ENCODE measurements at places on chromosomes 1 and 21.
A peak's percentile ranks its signal among the peaks of the same experiment; 100 is the strongest.

DNA sequence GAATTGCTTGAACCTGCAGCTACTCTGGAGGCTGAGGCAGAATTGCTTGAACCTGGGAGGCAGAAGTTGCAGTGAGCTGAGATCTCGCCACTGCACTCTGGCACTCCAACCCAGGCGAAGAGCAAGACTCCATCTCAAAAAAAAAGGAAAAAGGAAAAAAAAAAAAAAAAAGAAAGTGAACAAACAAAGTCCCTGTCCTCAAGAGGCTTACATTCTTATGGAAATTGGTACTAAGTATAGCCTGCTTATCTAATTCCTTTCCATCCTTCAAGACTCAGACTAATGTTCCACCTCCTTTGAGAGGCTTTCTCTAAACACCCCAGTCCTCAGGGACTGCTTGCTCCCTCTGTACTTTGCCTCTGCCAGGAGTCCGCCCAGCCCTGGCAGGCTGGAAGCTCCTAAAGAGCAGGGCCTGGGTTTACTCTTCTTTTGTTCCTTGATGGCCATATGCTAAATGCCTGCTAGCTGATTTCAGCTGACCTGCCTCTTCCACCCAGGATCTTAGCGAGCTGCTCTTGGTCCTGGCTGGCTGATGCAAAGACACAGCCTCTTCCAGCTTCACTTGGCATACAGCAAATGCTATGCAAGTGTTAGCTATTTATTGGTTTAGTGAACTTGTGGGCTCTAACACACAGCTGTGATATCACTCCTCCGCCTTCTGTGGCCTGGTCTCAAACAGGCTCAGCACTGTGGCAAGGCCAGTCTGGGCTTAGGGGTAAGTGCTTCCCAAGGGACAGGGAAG lies 9.8 kb downstream of the SLC9A1 start:
- H3K27me3 ChIP-seq: no peaks in the 10 kb centered on the region
- no peak overlapping the region for H3K27ac ChIP-seq
- H3K4me3 ChIP-seq: no peak overlapping the region
- peaks cover 15% of the 10 kb centered on the region for H3K4me1 ChIP-seq
- H3K36me3 ChIP-seq: no peaks in the 10 kb centered on the region

DNA sequence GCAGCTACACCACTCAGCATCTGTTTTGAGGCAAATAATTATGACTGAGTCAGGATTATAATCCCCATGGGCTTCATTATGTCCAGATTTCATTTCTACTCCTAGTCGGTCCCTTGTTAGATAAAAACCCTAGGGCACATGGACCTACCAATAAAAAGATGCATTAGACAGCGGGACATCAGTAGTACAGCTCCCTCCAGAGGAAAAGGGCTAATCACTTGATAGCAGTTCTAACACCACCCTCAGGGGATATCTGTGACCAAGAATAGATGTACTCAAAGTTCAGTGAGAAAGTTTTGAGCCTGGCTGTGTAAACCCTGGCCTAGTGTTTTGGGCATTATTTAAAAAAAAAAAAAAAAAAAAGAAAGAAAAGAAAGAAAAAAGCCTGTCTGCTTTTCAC lies 10.0 kb downstream of the GJA8 start:
- no peak for DNase-seq
- H3K4me3 ChIP-seq: no peak overlapping the region
- H3K36me3 ChIP-seq: no peaks in the 10 kb centered on the region
- H3K4me1 ChIP-seq: no peaks in the 10 kb centered on the region
- H3K27ac ChIP-seq: no peak overlapping the region

- no peak overlapping the region for H3K4me3 ChIP-seq
- H3K4me1 ChIP-seq: no peaks in the 10 kb centered on the region
- no peaks in the 10 kb centered on the region for H3K27me3 ChIP-seq
These were observed 62.9 kb upstream of the EDN2 start for GRCh38 chr1:41547336-41547735.

DNA sequence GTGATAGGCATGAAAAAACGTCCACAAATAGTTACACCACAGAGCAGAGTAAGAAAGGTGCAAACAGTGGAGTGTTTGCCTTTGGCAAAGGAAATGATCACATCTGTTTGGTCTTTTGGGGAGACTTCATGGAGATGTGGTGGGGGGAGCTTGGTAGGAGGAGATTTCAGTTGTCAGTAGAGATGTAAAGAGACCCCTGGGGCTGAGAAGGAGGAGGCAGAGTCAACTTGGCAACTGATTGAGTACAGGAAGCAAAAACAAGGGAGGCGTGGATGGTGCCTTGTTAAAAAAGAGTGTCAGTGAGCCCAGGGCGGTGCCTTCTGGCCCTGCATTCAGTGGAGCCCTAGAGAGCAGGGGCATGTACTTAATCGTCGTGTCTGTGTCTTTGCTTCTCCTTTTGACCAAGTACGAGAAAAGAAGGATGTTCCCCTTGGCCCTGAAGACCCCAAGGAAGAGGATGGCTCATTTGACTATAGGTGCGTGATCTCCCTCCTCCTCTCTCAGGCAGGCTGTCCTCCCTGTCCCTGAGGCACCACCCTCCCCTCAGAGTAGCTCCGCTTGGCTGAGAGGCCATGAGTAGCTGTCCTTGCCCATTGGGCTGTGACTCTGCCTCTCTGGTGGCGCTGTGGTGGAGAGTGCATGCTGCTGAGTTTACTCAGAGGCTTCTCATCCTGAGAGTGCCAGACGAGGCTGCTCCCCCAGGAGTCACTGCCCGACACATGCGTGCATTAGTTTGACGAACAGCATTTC lies 30.4 kb upstream of the CNTN2 start:
- H3K36me3 ChIP-seq: no peaks in the 10 kb centered on the region
- H3K27ac ChIP-seq: no peak overlapping the region
- H3K4me3 ChIP-seq: no peak overlapping the region
- no peaks in the 10 kb centered on the region for H3K27me3 ChIP-seq
- DNase-seq: no peak
- peaks cover 3% of the 10 kb centered on the region for H3K4me1 ChIP-seq

DNA sequence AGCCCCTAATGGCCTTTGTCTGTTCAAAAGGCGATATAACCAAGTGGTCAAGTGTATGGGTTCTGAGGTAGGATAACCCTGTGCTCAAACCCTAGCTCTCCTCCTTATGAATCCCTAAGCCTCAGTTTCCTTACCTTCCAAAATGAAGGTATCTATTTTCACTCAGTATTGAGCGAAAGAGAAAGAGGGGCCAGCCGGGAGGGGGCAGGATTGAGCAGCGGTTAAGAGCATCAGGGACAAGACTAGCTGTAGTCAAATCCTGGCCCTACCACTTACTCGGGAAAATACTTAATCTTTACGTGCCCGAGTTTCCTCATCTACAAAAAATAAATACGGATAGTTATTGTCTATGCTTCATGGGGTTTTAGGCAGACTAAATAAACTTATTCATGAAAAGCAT lies 25.7 kb downstream of the LY9 start:
- no peak for DNase-seq
- no peak overlapping the region for H3K4me3 ChIP-seq
- no peaks in the 10 kb centered on the region for H3K36me3 ChIP-seq
- no peaks in the 10 kb centered on the region for H3K4me1 ChIP-seq

GRCh38 chr1:115655306-115655663 lies 13.5 kb downstream of the VANGL1 start:
- peaks cover 23% of the 10 kb centered on the region for H3K4me1 ChIP-seq
- H3K4me3 ChIP-seq: no peak overlapping the region
- peaks cover 12% of the 10 kb centered on the region for H3K36me3 ChIP-seq
- H3K27ac ChIP-seq: 0 out of 2 replicates have a peak overlapping the region, but pooled peaks have one; percentile 25
- no peak for DNase-seq
- H3K27me3 ChIP-seq: no peaks in the 10 kb centered on the region

DNA sequence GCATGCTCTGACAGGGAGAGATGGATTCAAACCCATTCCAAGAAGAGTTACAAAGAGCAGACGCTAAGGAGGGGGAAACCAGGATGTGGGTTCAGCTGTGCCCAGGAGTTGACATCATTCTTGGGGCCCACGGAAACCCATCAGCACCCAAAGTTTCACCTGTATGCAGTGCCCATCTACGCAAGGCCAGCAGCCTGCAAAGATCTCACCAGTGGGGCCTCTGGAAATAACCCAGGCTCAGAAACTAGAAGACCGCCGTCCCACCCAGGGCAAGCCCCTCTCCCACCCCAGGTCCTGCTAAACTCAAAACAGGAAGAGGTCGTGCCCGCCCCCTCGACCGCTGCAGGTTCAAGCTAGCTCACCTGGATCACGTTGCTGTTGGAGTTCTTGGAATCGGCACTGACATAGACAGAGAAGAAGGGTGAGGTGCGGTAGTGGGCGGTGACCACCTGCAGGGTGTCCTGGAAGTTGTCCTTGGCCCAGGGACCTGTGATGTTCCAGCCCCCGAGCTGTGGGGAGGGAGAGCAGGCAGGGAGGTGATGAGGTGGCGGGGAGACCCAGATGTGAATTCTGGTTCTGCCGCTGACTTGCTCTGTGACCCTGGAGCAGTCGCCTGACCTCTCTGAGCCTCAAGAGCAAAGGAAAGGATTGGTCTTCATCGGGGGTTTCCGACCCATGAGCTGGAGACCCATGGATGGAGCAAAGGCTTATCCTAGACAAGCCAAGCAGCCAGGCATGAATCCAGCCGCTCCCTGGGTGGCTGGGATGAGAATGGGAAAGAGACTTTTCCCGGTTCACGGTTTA lies 31.7 kb downstream of the ECE1 start:
- no peak for DNase-seq
- no peaks in the 10 kb centered on the region for H3K36me3 ChIP-seq
- H3K4me1 ChIP-seq: no peaks in the 10 kb centered on the region
- H3K27me3 ChIP-seq: no peaks in the 10 kb centered on the region

GRCh38 chr1:89596698-89597097 lies 36.2 kb upstream of the LRRC8C start:
- no peak for DNase-seq
- H3K27me3 ChIP-seq: no peaks in the 10 kb centered on the region
- no peaks in the 10 kb centered on the region for H3K36me3 ChIP-seq
- no peak overlapping the region for H3K4me3 ChIP-seq

GRCh38 chr1:91774520-91775203 lies 111.3 kb downstream of the TGFBR3 start:
- H3K27me3 ChIP-seq: no peaks in the 10 kb centered on the region
- H3K4me1 ChIP-seq: peaks cover 11% of the 10 kb centered on the region
- H3K36me3 ChIP-seq: no peaks in the 10 kb centered on the region
- DNase-seq: no peak
- no peak overlapping the region for H3K27ac ChIP-seq

DNA sequence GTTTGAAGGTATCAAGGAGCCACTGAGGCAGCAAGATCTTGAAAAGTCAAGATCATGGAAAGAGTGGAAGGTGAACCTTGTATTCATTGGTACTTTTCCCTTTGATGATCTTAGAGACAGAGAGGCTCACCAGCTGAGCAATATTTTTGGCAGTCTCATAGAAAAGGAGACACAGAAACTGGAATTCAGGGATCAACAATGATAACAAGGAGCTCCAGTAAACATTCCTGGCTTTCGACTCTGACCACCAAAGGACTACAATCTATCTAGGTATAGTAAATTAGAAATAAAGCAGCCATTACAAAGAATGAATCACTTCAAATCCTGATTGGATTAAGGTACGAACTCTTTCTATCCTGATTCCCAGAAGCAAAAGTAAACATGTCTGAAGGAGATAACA lies 615.4 kb downstream of the KIF26B start:
- H3K4me3 ChIP-seq: no peak overlapping the region
- no peaks in the 10 kb centered on the region for H3K4me1 ChIP-seq
- no peaks in the 10 kb centered on the region for H3K36me3 ChIP-seq
- no peak overlapping the region for H3K27ac ChIP-seq
- DNase-seq: no peak
- H3K27me3 ChIP-seq: no peaks in the 10 kb centered on the region

DNA sequence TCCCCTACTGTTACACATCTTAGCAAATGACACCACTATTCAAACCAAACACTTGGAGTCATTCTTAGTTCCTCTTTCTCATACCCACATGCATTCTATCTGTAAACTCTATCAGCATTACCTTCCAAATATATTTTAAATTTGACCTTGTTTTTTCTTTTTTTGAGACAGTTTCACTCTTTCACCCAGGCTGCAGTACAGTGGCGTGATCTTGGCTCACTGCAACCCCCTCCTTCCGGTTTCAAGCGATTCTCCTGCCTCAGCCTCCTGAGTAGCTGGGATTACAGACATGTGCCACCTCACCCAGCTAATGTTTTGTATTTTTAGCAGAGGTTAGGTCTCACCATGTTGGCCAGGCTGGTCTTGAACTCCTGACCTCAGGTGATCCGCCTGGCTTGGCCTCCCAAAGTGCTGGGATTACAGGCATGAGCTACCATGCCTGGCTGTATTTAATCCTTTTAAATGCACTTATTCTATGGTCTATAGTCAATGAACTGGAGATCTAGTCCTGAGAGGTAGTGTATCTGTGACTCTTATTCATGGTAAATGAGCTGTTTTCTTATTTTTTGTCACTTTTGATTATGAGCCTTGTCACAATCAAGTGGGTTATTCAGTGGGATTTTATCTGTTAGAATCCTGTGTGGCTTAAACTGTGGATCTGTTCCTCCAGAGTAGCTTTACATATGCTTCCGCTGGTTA lies 73.1 kb downstream of the GATAD2B start:
- no peak overlapping the region for H3K4me3 ChIP-seq
- no peaks in the 10 kb centered on the region for H3K27me3 ChIP-seq
- no peaks in the 10 kb centered on the region for H3K4me1 ChIP-seq
- H3K36me3 ChIP-seq: no peaks in the 10 kb centered on the region
- DNase-seq: no peak

Measured in H1 (cell line).